ENCODE measurements at places on chromosomes 6 and 20. TPM values are rescaled to one million over a fixed set of nuclear protein-coding genes. Genes with fewer than 3 reads are reported as not detected.
A peak's percentile ranks its signal among the peaks of the same experiment; 100 is the strongest.

- DNase-seq: peak; percentile 62
Observed at GRCh38 chr6:16184129-16184528, 54.3 kb upstream of the GMPR start.

DNA sequence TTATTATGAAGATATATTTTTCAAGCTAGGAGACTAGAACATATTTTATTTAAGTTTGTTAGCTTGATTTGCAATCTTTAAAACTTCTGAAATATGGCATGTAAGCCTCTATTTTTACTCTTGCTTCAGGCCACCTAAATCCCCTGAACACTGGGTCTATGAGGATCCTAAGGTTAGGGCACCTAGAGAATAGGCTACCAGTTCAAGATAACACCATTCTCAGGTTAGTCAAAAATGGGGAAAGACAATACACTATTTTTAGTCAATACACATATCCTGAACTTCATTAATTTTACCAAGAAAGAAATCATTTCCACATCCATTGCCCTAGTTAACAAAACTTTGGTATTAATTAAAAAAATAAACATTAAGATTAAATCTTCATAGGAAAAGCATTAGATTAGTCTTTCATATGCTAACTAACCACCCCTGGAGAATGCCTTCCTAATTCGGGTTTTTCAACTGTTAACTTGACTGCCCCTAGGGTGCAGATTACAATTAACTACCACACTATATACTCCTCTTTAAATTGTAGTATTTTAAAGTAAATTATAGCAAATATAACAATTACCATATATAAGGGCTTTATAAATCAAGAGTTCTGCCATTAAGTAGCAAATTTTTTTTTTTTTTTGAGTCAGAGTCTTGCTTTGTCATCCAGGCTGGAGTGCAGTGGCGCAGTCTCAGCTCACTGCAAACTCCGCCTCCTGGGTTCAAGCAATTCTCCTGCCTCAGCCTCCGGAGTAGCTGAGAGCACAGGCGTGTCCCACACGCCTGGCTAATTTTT lies 6.7 kb upstream of the HSF2 start:
- DNase-seq: no peak

Gene PLCB4
- 0.73 TPM for total RNA-seq

DNA sequence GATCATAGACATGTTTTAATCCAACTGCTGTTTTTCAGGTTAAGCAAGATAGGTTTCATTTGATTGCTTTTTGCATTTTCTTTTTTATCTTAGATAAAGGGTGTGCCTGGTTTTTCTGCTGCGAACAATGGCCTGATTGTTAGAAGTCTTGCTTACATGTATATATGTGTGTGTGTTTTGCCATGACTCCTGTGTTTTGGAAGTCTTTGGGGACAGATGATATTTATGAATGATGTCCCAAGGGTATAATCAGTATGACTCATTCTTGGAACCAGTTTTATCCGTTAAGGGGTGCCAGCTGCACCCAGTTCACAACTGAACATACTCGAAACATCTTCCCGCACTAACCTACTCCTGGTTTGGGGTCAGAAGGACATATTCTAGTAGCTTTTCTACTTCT lies 230.1 kb upstream of the SUPT3H start:
- no peak for DNase-seq

- no peak for DNase-seq
Observed at GRCh38 chr20:63884506-63885263, 10.2 kb upstream of the DNAJC5 start.

DNA sequence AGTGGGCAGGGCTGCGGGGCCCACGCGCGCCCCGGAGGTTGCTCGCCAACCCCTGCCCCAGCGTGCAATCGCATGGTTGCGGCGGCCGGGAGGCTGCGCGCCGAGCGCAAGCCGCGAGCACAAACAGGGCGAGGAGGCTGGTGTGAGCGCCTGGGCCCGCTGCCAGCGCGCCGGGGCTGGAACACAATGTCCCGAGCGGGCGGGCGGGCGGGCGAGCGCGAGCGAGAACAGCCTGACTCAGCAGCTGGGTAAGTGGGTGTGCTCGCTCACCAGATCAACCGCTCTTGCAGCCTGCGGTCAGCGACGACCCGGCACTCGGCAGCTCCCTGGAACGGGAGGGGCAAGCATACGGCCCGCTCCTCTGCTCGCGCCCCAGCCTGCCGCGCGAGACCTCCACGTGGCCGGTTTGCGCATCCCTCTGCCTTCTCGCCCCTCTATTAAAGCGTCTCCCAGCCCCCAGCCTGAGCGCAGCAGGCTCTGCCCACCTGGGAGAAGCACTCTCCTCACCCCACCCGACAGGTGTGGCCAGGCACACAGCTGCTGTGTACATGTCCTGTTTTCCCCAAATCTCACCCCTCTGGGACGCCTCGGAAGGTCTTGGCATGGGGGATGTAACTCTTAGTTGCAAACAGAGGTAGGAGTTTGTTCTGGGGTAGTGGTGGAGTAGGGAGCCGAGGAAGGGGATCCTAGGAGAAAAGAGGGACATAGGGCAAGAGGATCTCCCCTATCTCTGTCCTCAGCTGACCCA lies 8.7 kb upstream of the ARMC12 start:
- peak; percentile 94 for DNase-seq

GRCh38 chr6:36662827-36663256 lies 15.7 kb upstream of the CDKN1A start:
- no peak for DNase-seq

Gene CNR1
- total RNA-seq: 1.5 TPM

Gene PTCHD4
- not detected for total RNA-seq

Gene DYNLT2
- 3.7 TPM for total RNA-seq

GRCh38 chr6:143325379-143326140 lies 124.9 kb downstream of the ADAT2 start:
- DNase-seq: no peak

Gene DEF6
- 37.8 TPM for total RNA-seq

Gene ABHD12
- total RNA-seq: 15.6 TPM

DNA sequence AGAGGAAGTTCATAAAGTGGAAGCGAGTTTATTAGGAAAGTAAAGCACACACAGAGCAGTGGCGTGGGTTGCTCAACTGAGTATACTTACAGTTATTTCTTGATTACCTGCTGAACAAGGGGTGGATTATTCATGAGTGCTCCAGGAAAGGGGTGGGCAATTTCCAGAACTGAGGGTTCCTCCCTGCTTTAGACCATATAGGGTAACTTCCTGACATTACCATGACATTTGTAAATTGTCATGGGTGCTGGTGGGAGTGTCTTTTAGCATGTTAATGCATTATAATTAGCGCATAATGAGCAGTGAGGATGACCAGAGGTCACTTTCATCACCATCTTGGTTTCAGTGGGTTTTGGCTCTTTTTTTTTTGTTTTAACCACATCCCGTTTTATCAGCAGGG lies 29.8 kb downstream of the PDYN start:
- no peak for DNase-seq

GRCh38 chr20:17665756-17666155 lies 16.3 kb downstream of the RRBP1 start:
- no peak for DNase-seq

DNA sequence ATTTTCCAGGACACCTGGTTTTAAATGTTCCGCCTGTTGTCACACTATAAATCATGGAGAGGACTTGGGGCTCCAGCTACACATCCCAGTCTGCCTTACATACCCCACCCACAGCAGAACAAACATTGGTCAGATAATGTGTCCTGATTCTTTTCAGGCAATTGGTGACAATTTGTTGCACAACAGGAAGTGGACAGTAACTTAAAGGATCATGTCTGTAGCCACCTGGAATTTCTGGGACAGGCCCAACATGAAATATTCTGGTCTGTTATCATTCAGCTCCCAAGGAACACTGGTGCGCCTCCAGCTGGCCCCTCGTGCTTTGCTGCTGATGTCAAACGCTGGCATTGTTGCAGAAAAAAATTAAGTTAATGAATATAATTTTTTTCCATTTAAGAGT lies 117.2 kb downstream of the SOBP start:
- no peak for DNase-seq

DNA sequence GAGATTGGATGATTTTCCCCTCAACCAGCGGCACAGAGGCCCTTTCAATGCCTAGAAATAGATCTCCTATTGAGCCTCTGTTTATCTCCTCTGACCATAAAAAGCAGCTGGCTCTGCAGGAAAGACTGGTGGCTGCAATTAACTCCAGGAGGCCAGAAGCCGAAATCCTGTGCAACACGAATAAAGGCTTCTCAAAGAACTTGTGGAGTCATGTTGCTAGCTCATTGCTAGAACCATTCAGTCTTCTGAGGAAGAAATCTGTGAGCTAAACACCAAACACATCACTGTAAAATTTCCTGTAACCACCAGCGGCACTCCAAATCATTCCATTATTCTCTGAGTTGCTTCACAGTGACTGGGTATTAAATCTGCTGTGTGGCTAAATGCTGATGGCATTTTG lies 49.1 kb upstream of the TPD52L1 start:
- DNase-seq: peak; percentile 81

- DNase-seq: no peak
Observed at GRCh38 chr6:145352382-145353080, 382.8 kb downstream of the EPM2A start.

DNA sequence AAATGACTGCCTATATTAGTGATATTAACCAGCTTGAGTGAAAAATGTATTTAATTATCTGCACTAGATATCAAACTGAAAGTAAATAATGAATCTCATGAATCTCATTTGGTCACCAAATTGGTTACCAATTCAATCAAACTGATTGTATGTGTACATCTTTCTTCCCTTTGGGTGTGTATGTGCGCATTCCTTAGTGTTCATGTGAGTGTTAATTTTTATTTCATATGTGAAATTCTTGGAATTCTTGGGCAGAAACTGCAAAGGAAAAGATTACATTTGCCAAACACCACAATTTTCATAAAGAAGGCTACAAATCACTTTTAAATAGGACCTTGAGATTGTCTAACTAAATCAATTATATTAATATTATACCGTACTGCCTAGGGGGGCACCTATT lies 648.4 kb upstream of the MARCKS start:
- no peak for DNase-seq

GRCh38 chr6:144955859-144956258 lies 670.7 kb downstream of the UTRN start:
- DNase-seq: no peak

DNA sequence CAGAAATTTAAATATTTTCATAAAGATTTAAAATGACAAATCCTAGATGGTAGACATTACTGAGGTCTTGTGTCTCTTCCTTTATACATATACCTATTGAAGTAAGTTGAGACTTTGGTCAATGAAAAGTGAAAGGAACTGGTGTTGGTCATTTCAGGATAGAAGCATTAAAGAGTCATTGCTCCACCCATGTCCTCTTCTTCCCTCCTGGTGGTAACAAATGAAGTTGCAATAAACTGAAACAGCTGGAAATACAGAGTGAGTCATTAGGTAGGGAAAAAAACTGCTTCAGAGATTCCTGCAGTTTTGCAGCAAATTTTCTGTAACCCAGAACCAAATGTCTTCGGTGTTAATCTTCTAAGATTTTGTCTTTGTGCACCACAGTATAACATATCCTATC lies 448.0 kb downstream of the EYS start:
- no peak for DNase-seq

Gene PHIP
- total RNA-seq: 25.0 TPM

Gene SLC22A7
- total RNA-seq: not detected

GRCh38 chr6:111834356-111834755 lies 38.9 kb downstream of the FYN start:
- DNase-seq: no peak

DNA sequence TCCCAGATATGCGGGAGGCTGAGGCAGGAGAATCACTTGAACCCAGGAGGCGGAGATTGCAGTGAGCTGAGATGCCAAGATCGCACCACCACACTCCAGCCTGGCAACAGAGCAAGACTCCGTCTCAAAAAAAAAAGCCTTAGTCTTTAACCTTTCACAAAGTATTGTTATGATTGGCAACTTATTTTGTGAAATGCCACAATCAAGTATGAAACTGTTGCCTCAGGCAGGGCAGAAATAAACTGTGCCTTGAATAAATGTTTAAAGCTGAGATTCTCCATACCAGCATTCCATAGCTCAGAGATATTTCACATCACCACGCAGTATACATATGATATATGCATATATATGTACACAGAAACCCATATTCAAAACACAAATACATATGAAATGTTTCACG lies 120.1 kb upstream of the CCDC28A start:
- no peak for DNase-seq

Gene CFB
- 1.1 TPM for total RNA-seq

DNA sequence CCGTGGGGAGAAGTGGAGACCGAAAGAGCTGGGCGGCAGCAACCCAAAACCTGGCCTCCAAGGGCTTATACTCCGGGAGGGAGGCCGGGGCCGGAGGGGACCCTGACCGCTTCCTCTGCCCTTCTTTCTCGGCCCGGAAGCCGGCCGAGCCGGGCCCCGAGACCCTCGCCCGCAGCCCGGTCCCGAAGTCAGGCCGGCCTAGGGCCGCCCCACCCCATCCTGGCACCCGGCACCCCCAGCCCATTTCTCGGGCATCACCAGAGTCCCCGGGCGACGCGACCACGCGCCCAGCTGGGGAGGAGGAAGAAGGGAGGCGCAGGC lies 572 bp upstream of the ZDHHC14 start:
- no peak for DNase-seq

DNA sequence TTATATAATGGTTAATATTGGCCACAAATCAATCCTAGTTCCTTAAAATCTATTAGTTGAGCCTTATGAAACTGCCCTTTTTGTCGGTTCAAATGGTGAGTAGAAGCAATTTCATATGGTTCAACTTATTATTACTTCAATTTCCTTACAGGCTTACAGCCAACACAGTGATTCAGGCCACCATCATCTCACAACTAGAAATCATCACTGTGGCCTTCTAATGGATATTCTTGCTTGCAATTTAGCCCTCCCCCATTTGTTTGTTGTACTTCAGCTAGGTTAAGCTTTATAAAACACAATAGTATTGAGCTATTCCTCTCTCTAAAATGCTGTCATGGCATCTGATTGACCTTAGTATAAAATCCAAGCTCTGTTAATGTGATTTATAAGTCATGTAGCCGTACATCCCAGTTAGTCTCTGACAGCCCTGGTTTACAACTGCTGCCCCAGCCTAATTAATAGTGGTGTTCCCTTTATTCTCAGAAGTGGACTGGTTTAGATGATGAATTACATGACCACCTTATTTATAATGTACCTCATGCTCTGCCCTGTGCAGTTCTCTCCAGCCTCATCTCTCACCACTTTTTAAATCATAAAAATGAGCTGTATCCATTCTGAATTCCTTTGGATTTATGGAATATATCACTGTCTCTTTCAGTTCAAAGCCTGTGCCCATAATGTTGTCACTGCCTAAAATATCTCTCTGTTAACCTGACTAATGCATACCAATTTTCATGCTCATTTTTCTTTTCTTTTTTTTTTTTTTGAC lies 36.7 kb downstream of the LAMA2 start:
- no peak for DNase-seq

DNA sequence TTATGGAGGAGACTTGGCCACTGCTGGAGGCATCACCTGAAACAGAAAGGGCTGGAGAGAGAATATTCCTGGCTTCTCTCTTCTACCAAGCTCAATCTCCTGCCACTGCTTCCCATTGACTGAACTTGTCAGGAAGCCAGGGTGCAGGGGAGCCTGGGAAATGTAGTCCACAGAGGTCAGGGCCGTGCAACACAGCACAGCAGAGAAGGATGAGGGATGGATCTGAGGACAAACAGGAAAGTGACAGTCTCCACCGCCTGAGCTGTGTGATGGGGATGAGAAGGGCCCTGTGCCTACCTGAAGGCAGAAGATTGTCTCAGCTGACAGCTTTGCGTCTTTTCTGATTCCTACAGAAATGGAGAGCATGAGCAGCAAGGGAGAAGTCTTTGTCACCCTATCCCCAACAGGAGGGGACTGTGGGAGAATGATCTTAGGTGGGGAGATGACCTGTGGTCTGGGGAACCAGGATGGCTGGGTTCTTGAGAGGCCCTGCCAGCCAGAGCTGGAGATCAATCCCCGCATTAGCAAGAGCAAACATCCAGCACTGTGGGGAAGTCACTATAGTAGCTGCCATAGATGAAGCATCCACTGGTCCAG lies 114.2 kb downstream of the SNX5 start:
- no peak for DNase-seq

Gene EYA4
- not detected for total RNA-seq
